ENCODE measurements at places on chromosomes 4 and X.

GRCh38 chr4:48899950-48900349 lies 6.6 kb downstream of the OCIAD2 start:
- no peak for DNase-seq

- DNase-seq, result no peak
These were observed 191.8 kb downstream of the ADAM29 start for GRCh38 chr4:175109933-175110332.

GRCh38 chrX:48466696-48467095 lies 3.4 kb downstream of the SLC38A5 start:
- no peak for DNase-seq

- DNase-seq, result no peak
These were observed 161.6 kb upstream of the GPC4 start for GRCh38 chrX:133576876-133577275.

GRCh38 chr4:17616283-17616682 lies 1.8 kb downstream of the MED28 start:
- no peak for DNase-seq

GRCh38 chrX:154300816-154301215 lies 5.2 kb downstream of the TKTL1 start:
- peak; percentile 52 for DNase-seq

GRCh38 chr4:76300012-76300411 lies 6.5 kb upstream of the STBD1 start:
- DNase-seq, result no peak

- DNase-seq, result peak; percentile 40
These were observed 1.6 kb downstream of the SLC35A2 start for GRCh38 chrX:48909703-48910294.

GRCh38 chr4:167903291-167903721 lies 189.0 kb upstream of the ANXA10 start:
- no peak for DNase-seq

DNA sequence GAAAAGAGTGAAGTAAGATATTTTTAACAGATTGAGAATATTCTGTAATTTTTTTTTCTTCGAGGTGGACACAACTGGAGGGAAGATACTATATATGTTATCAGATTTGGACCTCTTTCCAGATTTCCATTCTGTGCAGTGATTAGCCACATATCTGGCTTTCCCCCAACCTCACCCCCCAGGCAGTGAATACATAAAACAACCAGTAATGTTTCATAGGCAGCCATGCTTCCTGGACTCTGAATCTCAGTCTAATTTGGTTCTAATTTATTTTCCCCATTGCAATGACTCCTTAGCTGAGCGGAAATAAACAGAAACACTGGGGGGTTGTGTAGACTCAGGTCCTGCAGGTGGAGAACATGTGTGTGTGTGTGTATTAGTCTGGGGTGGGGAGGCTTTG lies 226.5 kb downstream of the FBXW7 start:
- DNase-seq, result no peak

- no peak for DNase-seq
These were observed 141.3 kb upstream of the VCX3B start for GRCh38 chrX:8323356-8323755.

DNA sequence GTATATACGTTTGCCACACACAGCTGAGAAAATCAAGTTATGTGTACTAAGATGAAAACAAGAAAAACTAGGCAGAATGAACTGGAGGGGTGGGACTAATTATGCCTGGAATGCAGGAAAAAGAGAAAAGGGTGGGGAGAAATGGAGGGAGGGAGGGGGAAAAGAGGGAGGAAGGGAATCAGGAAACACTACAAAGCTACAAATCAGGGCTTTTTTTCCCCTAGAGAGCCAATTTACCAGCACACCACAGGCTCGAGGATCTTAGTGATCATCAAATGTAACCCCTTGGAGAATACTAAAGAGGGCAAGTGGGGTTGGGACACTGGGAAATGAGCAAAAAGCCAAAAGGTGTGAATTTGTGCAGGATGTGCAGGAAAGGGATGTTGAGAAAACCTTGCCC lies 451.9 kb downstream of the SMARCA1 start:
- DNase-seq, result no peak

- DNase-seq, result no peak
These were observed 388.9 kb downstream of the PPARGC1A start for GRCh38 chr4:23500894-23501449.

DNA sequence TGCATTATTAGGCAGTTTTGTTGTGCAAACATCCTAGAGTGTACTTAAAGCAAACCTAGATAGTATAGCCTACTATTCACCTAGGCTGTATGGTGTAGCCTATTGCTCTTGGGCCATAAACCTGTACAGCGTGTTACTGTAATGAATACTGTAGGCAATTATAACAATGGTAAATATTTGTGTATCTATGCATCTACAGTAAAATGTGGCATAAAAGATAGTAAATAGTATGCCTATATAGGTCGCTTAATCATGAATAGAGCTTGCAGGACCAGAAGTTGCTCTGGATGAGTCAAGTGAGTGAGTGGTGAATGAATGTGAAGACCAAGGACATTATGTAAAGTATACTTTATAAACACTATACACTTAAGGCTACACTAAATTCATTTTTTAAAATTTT lies 16.6 kb downstream of the USO1 start:
- DNase-seq, result no peak

DNA sequence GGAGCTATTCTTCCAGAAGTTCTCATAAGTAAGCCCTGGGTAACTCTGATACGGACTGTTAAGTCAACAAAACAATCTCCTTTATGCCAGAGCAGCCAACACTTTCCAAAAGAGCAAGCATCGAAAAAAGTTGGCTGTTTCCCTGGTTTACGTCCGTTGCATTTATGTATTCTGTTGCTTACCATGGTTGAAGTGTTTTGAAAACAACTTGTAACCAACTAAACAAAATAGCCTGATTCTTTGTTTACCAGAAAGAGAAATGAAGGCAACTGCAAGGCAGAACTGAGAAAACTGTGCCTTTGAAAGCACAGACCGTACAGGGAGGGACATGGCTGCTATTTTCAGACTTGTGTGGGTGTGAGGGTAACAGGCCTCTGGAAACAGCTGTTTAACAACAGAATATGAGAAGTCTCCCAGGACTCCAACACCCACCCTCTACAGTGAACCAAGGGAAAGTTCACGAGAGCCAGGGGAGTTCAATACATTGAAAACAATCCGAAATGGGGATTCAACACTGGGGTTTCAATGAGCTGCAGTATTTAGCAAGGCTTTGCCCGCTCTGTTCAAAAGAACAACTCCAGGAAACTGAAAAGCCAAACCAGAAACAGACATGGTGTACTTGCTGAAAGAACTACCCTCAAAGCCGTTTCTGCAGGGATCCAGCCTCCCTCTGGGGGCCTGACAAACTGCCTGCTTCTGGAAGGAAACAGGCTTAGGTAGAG lies 95.8 kb upstream of the EGFL6 start:
- DNase-seq, result no peak

GRCh38 chr4:153816542-153816941 lies 27.7 kb upstream of the SFRP2 start:
- no peak for DNase-seq

DNA sequence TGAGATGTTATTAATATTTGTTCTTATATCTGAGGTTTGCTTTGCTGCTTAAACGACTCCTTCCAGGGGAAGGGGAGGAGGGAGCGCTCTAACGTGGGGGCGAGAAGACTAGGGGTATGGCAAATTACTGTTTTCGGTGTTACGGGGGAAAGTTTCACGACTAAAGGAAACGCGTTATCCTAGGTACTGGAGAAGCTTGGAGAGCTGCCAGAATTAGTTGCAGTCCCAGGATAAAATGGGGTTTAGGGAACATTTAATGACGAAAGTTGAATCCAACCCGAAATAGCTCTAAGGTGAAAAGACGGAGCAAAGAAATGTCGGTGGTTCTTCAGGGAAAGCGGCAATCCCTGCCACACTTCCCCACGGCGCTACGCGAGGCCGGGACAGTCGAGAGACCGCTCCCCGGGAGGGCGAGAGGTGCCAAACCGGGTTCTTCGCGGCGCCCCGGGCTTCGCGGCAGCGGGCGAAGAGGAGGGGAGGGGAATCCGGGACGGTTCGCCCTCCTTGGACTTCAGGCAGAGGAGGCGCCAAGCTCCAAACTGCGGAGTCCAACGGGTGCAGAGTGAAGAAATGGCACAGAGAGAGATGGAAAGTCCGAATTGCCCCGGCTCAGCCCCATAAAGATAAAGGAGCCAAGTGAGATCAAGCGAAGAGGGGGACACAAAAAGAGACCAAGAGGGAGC lies 724 bp downstream of the THOC2 start:
- no peak for DNase-seq

DNA sequence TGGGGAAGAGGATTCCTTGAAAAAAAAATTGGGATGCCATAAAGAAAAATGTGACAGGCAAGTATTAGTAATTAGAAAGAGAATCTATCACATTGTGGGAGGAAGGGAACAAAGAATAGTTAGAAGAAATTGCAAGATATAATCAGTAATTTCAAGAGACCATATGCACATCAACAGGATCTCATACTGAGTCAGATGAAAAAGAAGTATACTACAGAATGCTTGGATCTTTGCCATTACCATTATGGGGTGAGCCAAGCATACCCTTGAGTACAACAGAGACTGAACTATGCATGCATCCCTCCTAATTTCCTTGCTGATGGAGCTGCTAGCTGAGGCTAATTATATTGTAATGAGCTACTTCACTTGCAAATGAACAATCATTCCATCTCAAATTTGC lies 287.6 kb downstream of the PAPSS1 start:
- DNase-seq, result no peak

- DNase-seq, result no peak
These were observed 281.4 kb downstream of the LDB2 start for GRCh38 chr4:16617011-16617410.

- no peak for DNase-seq
These were observed 2.4 kb upstream of the PKD2 start for GRCh38 chr4:88005076-88005475.

DNA sequence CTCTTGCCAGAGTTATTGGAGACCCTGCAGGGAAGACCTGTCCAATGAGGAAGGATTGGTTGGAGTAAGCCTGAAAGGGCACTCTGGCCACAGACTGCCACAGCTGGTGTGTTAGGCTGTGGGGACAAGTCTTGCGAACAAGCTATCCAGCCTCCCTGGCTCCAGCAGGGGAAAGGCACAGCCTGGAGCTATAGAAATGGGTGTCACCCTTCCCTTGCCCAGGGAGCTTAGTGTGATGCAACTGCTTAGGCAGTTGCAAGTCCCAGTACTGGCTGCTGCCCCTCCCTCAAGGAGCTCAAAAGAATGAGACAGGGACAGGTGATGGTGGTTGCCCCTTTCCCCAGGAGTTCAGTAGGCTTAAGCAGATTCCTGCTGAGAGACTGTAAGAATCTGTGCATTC lies 165.7 kb upstream of the CT83 start:
- DNase-seq, result no peak

DNA sequence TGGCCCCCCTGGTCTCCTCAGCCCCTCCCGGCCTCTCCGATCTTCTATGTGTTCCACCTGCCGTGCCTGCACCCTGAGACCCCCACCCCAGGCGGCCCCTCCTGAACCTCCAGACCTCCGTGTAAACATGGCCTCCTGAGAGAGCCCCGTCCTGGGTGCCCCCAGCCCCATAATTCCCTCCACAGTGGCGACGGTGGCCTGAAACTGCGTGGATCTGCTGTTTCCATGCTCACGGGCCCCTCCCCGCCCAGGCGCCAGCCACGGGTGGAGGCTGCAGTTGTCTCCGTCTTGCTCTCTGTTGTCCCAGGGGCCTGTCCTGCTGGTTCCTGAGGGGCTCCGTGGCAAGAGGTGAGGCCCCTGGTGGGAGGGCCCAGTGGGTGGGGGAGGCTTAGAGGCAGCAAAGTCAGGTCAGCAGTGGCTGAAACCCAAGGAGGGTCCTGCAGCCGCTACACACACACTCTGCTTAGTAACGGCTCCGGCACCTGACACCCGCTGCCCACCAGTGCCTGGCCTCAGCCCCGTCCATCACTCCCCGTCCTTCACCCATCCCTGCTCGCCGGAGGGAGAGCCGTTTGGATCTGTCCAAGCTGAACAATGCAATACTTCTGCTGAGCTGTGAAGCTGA lies 75.8 kb downstream of the FAM53A start:
- no peak for DNase-seq

- no peak for DNase-seq
These were observed 169.7 kb upstream of the SH3RF1 start for GRCh38 chr4:169440446-169440845.

- DNase-seq, result no peak
These were observed 142.4 kb upstream of the GLRA2 start for GRCh38 chrX:14386981-14387380.

DNA sequence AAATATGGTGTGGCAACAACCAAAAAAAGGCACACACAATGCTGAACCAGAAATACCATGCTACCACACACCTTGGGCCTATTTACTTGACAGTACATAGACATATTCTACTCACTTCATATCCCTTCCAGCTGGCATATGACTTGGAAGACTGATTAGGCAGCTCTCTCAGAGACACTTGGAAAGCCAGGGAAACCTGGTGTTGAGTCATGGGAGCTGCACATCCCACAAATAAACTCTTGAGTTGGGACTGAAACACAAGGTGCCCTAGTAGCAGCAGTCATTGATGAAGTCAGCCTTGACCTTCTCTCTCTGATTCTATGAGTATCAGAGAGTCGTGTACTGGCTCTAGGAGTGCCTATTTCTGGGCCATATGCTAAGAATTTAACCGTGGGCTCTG lies 776.6 kb upstream of the LCORL start:
- no peak for DNase-seq

GRCh38 chr4:94490437-94490836 lies 38.7 kb downstream of the PDLIM5 start:
- DNase-seq, result no peak

GRCh38 chrX:154607370-154607769 lies 11.7 kb downstream of the CTAG1B start:
- no peak for DNase-seq

- no peak for DNase-seq
These were observed 108.1 kb downstream of the ATG4A start for GRCh38 chrX:108199691-108200090.

DNA sequence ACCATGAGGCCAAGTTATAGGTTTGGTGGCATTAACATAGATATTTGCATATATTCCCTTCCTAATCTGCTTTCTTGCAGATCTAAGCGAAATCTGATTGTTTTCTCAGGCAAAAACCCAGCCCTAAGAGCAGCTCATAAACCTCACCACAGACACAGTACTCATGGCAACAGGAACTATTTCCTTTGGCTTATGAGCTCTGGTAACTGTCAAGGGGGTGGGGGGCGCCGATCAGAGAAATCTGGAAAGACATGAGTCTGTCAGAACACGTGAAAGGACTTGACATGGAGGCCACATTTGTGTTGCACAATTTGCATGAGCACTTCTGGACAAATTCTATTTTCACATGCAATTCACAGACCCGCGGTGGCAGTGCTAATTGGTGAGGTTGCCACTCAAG lies 83.7 kb downstream of the MGST2 start:
- DNase-seq, result no peak

Data from CD4-positive, alpha-beta T cell treated with Interleukin-4 for 1 hour (primary cell).